ENCODE measurements at places on chromosomes 3 and 15.
A peak's percentile ranks its signal among the peaks of the same experiment; 100 is the strongest.

GRCh38 chr15:100781961-100782530 lies 97.6 kb upstream of the ALDH1A3 start:
- DNase-seq, result no peak

- DNase-seq, result no peak
Observed at GRCh38 chr15:73695773-73696640, 11.8 kb downstream of the CD276 start.

- no peak for DNase-seq
Observed at GRCh38 chr3:80643421-80643820, 875.6 kb upstream of the ROBO1 start.

GRCh38 chr3:140433431-140433830 lies 244.4 kb upstream of the TRIM42 start:
- DNase-seq, result no peak

DNA sequence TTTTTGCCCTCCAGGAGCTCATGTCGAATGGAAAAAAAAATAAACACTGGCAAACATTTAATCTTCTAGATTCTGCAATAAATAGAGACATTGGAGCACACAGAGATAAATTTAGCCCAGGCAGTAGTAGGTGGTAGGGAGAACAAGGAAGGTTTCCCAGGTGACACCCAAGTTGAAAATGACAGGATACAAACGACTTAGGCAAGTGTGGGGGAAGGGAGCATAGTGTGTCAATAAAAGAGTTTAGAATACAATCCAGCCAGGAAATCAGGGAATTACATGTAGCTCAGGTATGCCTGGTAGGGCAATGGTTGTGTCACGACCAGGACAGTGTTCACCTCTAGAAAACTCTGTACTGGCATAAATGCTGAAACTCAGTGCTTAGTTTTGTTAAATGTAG lies 364.6 kb upstream of the AGTR1 start:
- DNase-seq, result peak; percentile 89

GRCh38 chr3:188362405-188362831 lies 208.5 kb downstream of the LPP start:
- DNase-seq, result peak; percentile 86

DNA sequence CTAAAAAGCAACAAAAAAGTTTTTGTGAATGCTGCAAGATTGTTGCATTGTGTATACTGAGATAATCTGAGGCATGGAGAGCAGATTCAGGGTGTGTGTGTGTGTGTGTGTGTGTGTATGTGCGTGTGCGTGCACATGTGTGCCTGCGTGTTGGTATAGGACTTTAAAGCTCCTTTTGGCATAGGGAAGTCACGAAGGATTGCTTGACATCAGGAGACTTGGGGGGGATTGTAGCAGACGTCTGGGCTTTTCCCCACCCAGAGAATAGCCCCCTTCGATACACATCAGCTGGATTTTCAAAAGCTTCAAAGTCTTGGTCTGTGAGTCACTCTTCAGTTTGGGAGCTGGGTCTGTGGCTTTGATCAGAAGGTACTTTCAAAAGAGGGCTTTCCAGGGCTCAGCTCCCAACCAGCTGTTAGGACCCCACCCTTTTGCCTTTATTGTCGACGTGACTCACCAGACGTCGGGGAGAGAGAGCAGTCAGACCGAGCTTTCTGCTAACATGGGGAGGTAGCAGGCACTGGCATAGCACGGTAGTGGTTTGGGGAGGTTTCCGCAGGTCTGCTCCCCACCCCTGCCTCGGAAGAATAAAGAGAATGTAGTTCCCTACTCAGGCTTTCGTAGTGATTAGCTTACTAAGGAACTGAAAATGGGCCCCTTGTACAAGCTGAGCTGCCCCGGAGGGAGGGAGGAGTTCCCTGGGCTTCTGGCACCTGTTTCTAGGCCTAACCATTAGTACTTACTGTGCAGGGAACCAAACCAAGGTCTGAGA lies 4.7 kb downstream of the BHLHE40 start:
- peak; percentile 68 for DNase-seq

DNA sequence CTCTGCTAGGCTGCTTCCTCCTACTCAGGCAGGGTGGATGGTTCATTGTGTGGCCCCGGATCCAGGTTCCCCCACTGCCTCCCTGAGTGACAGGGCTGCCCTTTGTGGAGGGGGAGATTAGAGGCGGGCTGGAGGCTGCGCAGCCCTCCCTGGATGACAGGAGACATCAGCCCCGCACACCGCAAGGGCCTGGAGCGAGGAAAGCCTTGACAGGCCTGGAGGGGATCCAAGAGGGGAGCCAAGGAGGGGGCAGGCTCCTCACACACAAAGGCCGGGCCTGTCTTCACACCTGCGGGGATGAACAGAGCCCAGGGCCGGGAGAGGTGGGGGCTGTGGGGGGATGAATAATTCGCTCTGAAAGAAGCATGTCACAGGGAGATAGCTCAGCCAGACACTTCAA lies 72.9 kb downstream of the RPN1 start:
- no peak for DNase-seq

DNA sequence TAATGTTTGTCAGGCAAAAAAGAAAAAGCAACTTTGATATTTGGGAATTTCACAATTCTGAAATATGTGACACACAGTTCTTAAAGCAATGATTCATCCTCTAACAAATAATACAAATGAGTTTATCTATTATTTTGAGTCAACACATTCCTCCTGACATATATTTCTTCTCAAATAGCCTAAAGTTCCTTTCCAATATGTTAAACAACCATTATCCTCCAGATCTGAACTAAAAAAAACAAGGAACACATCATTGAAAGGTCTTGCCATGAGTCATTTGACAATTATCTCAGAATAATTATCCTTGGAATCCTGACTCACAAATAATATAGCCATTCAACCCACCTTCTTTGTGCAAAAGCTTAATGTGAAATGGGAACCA lies 208.7 kb upstream of the CDIN1 start:
- peak; percentile 88 for DNase-seq

DNA sequence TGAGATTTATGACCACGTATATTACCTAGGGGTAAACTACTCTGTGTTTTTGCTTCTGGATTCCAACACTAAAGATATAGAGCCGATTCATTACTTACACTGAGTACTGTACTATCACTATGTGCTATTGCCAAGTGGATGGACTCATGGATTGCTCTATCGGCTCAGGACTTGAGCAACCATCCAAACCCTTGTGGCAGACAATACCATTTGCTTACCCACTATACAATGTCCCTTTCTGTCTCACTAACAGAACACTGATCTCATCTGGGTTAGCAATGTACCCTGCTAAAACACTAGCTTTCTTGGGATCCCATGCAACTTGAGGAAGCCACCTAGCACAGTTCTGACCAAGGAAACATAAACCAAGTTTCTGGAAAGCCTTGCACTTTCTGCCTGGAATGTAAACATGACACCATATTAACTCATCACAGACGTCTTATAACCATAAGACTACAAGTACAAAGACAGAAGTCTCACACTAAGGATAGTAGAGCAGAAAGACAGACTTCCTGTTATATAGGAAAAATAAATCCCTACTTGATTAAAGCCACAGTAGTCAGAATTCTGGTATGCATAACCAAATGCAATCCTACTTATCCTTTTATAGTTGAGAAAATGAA lies 38.6 kb downstream of the HACD2 start:
- no peak for DNase-seq

GRCh38 chr3:156837115-156837514 lies 11.0 kb downstream of the LEKR1 start:
- no peak for DNase-seq

- DNase-seq, result no peak
Observed at GRCh38 chr3:17656264-17656663, 86.2 kb downstream of the TBC1D5 start.
